Ascending aorta (tissue), 2 donors: ENCODE measurements at places on chromosomes 7 and 10. TPM values are rescaled to one million over a fixed set of nuclear protein-coding genes. Genes with fewer than 3 reads are reported as not detected.

Gene RAMP3
- total RNA-seq, result 586 TPM

- DNase-seq, result no peak
- no peak overlapping the region for H3K4me3 ChIP-seq
- H3K27ac ChIP-seq, result no peak overlapping the region
- no peaks in the 10 kb centered on the region for H3K36me3 ChIP-seq
- no peaks in the 10 kb centered on the region for H3K4me1 ChIP-seq
- no peaks in the 10 kb centered on the region for H3K27me3 ChIP-seq
These were observed 62.1 kb downstream of the IQUB start for GRCh38 chr7:123472327-123472726.

DNA sequence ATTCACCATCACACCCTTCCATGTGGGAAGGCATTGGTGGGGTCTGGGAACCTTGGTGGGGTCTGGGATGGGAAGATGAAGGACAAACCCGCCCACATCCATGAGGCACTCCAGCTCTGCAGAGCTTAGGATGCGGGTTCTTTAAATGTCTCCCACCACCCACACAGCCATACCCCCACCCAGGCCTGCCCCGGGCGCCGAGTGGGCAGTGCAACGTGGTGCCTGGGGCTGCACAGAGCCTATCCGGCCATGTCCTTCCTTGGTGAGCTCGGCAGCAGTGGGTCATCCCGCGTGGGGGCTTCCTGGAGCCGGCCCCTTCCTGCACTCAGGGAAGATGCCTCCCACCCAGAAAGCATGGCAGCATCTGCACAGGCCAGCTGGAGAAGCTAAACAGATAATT is 163.5 kb upstream of the TCERG1L start:
- no peaks in the 10 kb centered on the region for H3K27me3 ChIP-seq
- no peaks in the 10 kb centered on the region for H3K4me1 ChIP-seq
- H3K36me3 ChIP-seq, result no peaks in the 10 kb centered on the region
- no peak for DNase-seq
- no peak overlapping the region for H3K4me3 ChIP-seq
- no peak overlapping the region for H3K27ac ChIP-seq

Gene TMEM176A
- 31.5 TPM for total RNA-seq

- H3K36me3 ChIP-seq, result no peaks in the 10 kb centered on the region
- DNase-seq, result no peak
- no peaks in the 10 kb centered on the region for H3K4me1 ChIP-seq
These were observed 5.2 kb downstream of the ARL4A start for GRCh38 chr7:12692479-12693259.

GRCh38 chr10:107415446-107415845 is 250.9 kb upstream of the SORCS1 start:
- no peak for DNase-seq
- no peaks in the 10 kb centered on the region for H3K27me3 ChIP-seq
- H3K27ac ChIP-seq, result no peak overlapping the region

GRCh38 chr7:17521437-17521836 is 223.0 kb downstream of the AHR start:
- peak overlapping the region; percentile 24 for H3K27ac ChIP-seq
- H3K4me1 ChIP-seq, result peaks cover 26% of the 10 kb centered on the region
- no peak for DNase-seq
- no peaks in the 10 kb centered on the region for H3K36me3 ChIP-seq

Gene CAMK2B
- total RNA-seq, result 3.2 TPM

GRCh38 chr10:3936422-3937040 is 151.5 kb upstream of the KLF6 start:
- no peak overlapping the region for H3K4me3 ChIP-seq
- no peak for DNase-seq

Gene ERVW-1
- not detected for total RNA-seq

DNA sequence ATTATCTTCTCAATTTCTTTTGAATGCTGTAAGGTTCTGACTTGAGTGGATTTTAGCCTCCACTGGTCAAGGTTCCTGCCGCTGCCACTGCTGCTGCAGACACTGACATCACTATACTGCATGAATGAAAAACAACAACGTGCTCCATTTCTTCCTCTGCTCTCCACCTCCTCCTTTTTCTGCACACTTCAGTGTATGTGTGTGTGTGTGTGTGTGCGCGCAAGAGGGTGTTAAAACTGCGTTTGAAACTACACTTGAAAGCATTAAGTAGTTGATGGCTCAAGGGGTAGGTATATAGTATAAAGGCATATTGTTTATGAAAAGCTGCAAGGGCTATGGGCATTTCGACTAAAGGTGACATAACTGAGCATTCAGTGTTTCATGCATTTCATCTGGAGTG is 3.5 kb downstream of the GLCCI1 start:
- H3K27ac ChIP-seq, result no peak overlapping the region
- H3K4me1 ChIP-seq, result no peaks in the 10 kb centered on the region
- H3K27me3 ChIP-seq, result no peaks in the 10 kb centered on the region

GRCh38 chr10:91006001-91006751 is 85.3 kb upstream of the ANKRD1 start:
- DNase-seq, result no peak
- no peaks in the 10 kb centered on the region for H3K36me3 ChIP-seq
- no peaks in the 10 kb centered on the region for H3K27me3 ChIP-seq
- no peak overlapping the region for H3K4me3 ChIP-seq
- no peaks in the 10 kb centered on the region for H3K4me1 ChIP-seq

Gene CPA1
- total RNA-seq, result not detected

GRCh38 chr10:10421071-10421470 is 596.6 kb upstream of the CELF2 start:
- H3K27me3 ChIP-seq, result no peaks in the 10 kb centered on the region
- no peak for DNase-seq

DNA sequence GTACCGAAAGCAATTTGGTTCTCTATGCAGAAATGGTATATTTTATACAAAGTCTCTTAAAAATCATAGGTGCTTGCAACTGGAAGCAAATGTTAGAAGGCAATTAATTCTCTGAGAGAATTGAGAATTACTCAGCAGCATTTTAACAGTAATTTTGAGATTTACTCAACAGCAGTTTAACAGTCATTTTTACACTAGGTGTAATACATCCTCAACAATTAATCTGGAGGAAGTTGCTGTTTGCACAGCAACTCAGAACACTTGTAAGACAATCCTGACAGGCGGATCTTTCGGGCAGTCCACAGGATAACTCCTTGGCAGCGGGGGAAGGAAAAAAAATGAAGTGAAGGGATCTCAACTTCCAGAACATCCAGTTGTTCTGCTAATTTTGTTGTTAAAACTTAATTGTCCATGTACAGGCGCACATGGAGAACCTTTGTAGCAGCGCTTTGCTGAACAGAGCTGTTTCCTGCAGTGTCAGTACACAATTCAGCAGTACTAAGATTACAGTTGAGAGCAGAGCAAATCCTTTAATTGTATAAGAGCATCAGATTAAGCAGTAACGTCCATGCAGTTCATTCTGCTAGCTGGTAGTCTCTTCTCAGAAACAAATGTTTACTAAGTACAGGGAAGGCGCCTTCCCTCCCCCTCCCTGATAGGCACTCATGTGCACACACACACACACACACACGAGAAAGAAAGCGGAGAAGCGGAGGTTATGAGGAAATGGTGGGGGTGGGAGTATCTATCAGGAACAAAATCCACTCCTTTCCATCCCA is 43.8 kb downstream of the ENO4 start:
- no peaks in the 10 kb centered on the region for H3K36me3 ChIP-seq
- H3K4me1 ChIP-seq, result no peaks in the 10 kb centered on the region
- H3K27ac ChIP-seq, result no peak overlapping the region
- H3K27me3 ChIP-seq, result no peaks in the 10 kb centered on the region
- H3K4me3 ChIP-seq, result no peak overlapping the region

Gene METTL2B
- 37.4 TPM for total RNA-seq

Gene MACROH2A2
- 8.2 TPM for total RNA-seq

GRCh38 chr7:20906801-20907453 is 120.2 kb upstream of the SP8 start:
- H3K27me3 ChIP-seq, result no peaks in the 10 kb centered on the region
- H3K27ac ChIP-seq, result no peak overlapping the region
- no peak overlapping the region for H3K4me3 ChIP-seq
- no peaks in the 10 kb centered on the region for H3K36me3 ChIP-seq

GRCh38 chr10:77334501-77334900 is 303.1 kb downstream of the KCNMA1 start:
- no peak overlapping the region for H3K27ac ChIP-seq
- H3K36me3 ChIP-seq, result no peaks in the 10 kb centered on the region
- no peaks in the 10 kb centered on the region for H3K27me3 ChIP-seq
- H3K4me1 ChIP-seq, result no peaks in the 10 kb centered on the region
- no peak for DNase-seq

Gene GNAT3
- total RNA-seq, result not detected

Gene GJD4
- total RNA-seq, result not detected

DNA sequence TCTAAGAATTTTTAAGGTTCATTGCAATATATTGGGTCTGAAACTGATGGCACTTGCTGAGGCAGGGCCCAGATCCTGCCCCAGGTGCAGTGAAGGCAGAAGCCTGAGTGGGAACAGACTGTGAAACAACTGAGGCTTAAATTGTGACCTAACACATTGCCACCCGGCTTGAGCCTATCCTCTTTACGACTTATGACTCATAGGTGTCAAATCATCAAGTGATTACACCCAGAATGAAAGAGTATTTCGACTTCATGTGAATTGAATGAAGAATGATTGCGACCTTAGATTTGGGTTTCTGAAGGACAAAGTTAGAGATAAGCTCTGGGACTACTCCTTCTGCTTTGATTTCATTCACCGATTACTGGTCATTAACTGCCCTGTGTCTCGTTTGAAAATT is 200.9 kb downstream of the CREB5 start:
- DNase-seq, result no peak
- H3K4me1 ChIP-seq, result no peaks in the 10 kb centered on the region
- H3K27me3 ChIP-seq, result no peaks in the 10 kb centered on the region
- no peak overlapping the region for H3K27ac ChIP-seq

Gene SH2D4B
- not detected for total RNA-seq

Gene NUDT13
- total RNA-seq, result 7.6 TPM

Gene RTKN2
- total RNA-seq, result not detected

Gene IGF2BP3
- total RNA-seq, result not detected

Gene CTAGE15
- 0.21 TPM for total RNA-seq

Gene CPA2
- not detected for total RNA-seq

DNA sequence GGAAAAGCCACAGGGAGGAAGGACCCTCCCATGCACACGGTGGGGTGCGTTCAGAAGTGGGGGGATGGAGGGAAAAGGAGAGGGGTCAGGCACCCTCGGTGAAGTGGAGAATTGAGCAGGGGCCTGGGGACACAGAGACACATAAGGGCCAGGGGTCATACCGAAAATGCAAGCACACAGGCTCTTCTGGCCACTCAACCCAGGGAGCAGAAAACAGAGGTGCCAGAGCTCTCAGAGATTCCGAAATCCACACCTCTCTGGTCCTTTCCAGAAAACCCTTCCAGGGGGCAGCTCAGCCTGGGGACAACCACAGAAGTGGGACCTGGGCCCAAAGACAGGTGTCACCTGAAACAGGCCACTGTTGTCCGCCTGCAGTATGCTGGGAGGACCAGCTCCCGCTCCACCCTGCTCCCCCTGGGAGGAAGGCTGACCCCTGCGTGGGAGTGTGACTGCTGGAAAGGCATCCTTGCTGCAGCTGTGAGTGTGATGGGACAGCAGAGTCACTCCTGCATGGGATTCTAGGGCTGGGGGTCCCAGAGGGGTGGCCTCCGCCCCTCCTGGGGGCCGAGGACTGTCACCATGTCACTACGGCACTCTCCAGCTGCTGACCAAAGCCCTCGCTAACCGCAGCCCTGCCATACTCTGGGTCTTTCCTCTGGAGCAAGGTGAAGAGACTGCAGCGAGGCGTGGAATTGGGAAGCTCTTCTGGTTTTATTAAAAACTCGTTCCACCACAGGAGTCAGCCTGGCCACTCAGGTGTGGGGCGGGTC is 63.1 kb downstream of the TMEM209 start:
- H3K27ac ChIP-seq, result peak overlapping the region; percentile 78
- no peaks in the 10 kb centered on the region for H3K4me1 ChIP-seq
- H3K27me3 ChIP-seq, result no peaks in the 10 kb centered on the region
- no peaks in the 10 kb centered on the region for H3K36me3 ChIP-seq

Gene HGF
- 11.7 TPM for total RNA-seq
